ENCODE measurements at places on chromosomes 7 and 10.
A peak's percentile ranks its signal among the peaks of the same experiment; 100 is the strongest.

GRCh38 chr10:86331861-86332260 lies 34.7 kb downstream of the GRID1 start:
- DNase-seq, result no peak

DNA sequence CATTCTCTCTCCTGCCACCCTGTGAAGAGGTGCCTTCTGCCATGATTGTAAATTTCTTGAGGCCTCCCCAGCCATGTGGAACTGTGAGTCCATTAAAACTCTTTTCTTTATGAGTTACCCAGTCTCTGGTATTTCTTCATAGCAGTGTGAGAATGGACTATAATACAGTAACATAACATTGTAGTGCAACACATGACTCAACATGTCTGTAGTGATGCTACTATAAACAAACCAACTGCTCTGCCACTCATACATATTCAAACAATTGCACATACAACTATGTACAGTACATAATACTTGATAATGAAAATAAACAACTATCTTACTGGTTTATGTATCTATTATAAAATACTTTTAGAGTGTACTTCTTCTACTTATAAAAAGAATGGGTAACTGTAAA lies 7.1 kb downstream of the ATOH7 start:
- no peak for DNase-seq

DNA sequence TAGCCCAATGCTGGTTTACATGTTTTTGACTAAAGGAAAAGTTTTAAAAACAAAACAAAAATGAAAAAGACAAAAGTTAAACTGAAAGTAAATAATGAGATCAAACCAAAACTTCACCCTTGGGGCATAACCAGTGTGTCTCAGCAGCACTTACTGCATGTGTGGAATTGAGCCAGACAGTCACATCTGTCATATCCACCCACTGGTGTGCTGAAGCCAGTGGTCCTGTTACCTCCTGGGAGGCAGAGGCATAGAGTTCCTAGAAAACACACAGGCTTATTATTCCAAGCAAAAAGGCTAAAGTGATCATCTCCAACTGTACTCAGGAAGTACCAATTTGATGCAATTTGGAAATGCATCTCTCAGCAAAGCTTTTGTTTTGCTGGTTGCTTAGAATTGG lies 40.4 kb downstream of the ASAH2 start:
- DNase-seq, result peak; percentile 26

DNA sequence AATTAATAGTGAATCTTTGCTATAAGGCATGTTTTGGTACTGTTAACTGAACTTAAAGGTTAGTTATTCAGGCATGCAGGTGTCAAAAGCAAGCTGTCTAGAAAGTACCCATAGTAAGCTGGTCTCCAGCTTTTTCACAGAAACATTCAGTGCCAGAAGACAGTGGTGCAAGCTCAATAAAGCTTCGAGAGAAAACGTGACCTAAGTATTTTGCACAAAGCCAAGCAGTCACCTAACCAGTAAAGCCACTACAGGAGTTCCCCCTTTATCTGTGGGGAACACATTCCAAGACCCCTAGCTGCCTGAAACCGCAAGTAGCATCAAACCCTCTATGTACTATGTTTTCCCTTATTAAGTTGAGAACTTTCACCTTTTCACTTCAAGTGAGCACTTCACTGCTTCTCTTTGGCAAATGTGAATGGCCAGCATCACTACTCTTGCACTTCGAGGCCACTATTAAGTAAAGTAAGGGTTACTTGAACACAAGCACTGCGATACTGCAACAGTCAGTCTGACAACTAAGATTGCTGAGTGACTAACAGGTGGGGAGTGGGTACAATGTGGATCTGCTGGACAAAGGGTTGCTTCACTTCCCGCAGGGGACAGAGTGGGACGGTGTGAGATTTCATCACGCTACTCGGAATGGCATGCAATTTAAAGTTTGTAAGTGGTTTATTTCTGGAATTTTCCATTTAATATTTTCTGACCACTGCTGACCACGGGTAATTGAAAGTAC lies 253.8 kb upstream of the YAE1 start:
- no peak for DNase-seq

GRCh38 chr7:100888291-100888987 lies 1.1 kb downstream of the UFSP1 start:
- no peak for DNase-seq

Data from RPMI7951 (cell line).